ENCODE measurements at places on chromosomes 2 and 18.

DNA sequence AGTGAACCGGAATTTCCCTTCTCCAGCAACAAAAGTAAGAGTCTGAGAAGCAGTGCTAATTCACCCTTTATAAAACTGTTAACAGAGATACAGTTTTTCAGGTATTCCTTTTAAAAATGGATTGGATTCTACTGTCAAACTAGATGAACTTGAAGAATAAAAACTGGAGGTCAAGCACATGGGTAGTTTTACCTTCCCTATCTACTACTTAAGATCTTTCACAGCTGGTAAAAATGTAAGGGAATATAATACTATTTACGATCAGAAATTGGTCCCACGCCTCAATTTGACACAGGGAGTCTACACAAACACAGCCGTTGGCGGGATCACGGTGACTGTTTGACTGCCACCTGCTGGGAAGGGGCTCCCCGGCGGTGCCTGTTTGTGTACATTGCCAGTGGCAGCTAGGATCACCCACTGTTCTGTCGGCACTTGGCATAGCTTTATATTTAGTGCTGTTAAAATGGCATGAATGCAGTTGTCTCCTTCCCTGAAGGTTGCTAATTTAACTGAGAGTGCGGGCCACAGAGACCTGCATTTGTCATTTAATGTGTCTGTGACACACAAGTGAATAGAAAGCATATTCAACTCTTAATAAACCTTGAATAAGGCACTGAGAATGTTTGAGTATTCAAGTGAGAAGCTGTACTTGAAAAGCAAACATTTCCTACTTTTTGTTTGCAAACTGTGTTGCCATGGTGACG is 59.5 kb downstream of the ABCG8 start:
- H3K27me3 ChIP-seq, result no peaks in the 10 kb centered on the region
- DNase-seq, result no peak
- H3K27ac ChIP-seq, result no peak overlapping the region
- no peak overlapping the region for H3K4me3 ChIP-seq

DNA sequence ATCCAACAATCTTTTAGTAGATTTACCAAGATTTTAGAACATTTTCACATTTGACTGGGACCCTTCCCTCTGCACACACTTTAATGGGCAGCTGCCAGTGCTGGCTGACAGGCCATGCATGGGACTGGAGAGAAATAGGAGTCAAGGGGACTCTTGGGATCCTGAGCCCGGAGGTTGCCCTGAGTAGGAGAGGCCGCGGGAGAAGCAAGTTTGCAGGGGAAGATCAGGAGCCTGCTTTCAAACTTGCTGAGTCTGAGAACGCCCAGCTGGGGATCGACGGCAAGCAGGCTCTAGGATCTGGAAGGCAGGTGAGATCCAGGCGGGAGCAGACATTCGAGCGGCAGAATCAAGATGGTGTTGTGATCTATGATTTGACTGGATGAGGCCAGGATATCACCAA is 186.1 kb downstream of the HDAC4 start:
- peaks cover 2% of the 10 kb centered on the region for H3K4me1 ChIP-seq
- no peaks in the 10 kb centered on the region for H3K27me3 ChIP-seq
- no peaks in the 10 kb centered on the region for H3K36me3 ChIP-seq
- no peak for DNase-seq
- no peak overlapping the region for H3K4me3 ChIP-seq

DNA sequence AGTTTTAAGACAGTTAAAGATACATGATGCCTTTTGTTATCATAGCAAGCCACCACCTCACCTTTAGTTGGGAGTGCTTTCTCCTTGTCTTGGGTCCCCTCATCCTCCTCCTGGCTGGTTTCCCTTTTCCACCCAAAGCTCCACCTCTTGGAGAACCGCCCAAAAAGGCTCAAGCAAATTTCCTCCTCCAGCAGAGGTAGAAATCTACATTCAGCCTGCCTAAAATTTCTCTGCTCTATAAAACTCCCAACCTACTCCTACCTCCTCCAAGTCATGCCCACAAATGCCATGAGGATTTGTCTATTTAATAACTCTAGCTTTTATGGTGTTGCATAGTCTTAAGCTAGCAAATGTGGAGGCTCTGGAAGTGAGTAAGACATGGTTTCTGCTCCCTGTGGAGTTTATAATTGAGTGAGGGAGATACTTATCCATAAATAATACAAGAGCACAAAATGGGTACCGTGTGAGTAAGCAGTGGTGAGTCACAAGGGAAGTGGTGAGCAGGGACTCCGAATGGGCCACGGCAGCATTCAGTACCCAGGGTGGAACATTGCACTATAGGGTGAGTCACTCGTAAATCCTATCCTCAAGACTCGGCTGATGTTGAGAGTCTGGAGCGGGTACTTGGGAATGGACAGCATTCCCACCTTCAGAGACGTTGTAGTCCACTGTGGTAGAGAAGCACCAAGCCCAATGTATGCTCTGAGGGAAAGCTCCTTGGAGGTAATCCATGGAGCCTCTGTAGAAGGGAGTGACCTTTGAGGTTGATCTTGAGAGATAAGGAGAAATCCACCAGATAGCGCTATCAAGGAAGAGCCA is 146.3 kb downstream of the RTN4 start:
- H3K4me3 ChIP-seq, result no peak overlapping the region
- DNase-seq, result no peak
- no peak overlapping the region for H3K27ac ChIP-seq
- H3K36me3 ChIP-seq, result no peaks in the 10 kb centered on the region

- DNase-seq, result no peak
- H3K27ac ChIP-seq, result no peak overlapping the region
- no peak overlapping the region for H3K4me3 ChIP-seq
- H3K27me3 ChIP-seq, result no peaks in the 10 kb centered on the region
- H3K36me3 ChIP-seq, result no peaks in the 10 kb centered on the region
- no peaks in the 10 kb centered on the region for H3K4me1 ChIP-seq
Observed at GRCh38 chr2:7844414-7844965, 837.4 kb upstream of the ID2 start.

- DNase-seq, result no peak
- H3K4me1 ChIP-seq, result no peaks in the 10 kb centered on the region
- H3K27ac ChIP-seq, result no peak overlapping the region
- no peak overlapping the region for H3K4me3 ChIP-seq
- H3K36me3 ChIP-seq, result no peaks in the 10 kb centered on the region
Observed at GRCh38 chr2:129827311-129828090, 152.0 kb upstream of the RAB6C start.

DNA sequence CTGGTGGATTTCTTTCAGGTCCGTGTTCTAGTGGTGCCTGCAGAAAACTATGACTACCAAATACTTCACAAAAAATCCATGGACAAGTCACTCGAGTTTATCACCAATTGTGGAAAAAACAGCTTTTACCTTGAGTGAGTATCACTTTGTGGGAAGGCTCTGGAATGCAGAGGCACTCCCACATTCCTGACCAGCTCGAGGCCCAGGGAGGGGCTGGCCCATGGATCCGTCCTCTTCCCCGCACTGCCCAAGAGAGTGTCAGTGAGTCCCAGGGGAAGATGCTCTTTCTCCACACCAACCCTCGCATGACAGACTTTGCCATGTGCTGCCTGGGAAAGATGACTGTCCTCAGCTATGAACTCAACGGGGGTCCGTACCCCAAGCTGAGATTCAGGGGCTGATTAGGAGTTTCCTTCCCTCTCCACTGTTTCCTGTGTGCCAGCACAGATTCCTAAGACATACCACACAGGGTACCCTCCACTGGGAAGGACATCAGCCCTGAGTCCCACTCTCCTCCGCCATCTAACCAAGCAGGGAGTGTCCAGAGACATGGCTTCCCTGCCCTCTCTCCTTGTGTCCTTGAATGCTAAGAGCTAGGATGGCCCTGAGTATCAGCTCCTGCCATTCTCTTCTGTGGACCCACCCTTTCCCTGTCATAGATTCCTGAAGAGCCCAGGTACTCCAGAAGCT is 155.9 kb downstream of the LAMA3 start:
- H3K27me3 ChIP-seq, result no peaks in the 10 kb centered on the region
- H3K36me3 ChIP-seq, result no peaks in the 10 kb centered on the region
- no peaks in the 10 kb centered on the region for H3K4me1 ChIP-seq

DNA sequence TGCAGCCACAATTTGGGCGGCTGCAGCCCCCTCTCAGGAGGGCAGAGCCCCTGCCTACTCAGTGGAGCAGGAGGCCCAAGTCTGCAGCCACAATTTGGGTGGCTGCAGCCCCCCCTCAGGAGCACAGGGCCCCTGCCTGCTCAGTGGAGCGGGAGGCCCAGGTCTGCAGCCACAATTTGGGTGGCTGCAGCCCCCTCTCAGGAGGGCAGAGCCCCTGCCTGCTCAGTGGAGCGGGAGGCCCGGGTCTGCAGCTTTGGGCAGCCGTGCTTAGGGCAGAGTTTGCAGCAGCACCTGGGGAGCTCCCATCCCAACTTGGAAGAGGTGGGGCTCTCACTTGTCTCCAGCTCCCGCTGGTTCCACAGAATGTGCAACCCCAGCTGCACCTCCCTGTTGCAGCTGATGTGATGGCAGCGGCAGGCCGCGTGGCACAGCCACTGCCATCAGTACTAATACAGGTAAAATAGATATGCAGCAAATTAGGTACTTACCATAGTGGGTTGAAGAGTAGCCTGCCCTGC is 99.4 kb downstream of the TWIST2 start:
- peaks cover 11% of the 10 kb centered on the region for H3K27me3 ChIP-seq
- no peak overlapping the region for H3K4me3 ChIP-seq
- no peaks in the 10 kb centered on the region for H3K36me3 ChIP-seq
- H3K4me1 ChIP-seq, result no peaks in the 10 kb centered on the region

DNA sequence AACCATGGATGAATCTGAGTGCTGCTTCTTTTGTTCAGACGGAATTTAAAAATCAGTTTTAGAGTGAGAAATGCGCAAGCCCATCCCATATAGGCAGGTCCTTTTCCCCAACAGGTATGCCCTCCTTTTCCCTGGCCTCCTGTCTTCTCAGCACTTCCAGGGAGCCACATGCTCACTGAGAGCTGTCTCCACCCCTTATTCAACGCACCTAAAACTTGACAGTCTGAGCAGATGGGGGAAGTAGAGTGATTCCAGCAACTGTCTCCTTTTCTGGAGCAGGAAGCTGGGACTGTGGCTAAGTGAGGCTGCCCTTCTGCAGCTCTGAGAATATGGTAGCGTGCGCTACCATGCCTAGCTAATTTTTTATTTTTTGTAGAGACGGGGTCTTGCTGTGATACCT is 53.1 kb upstream of the NOSTRIN start:
- no peaks in the 10 kb centered on the region for H3K27me3 ChIP-seq
- H3K4me3 ChIP-seq, result no peak overlapping the region
- no peak overlapping the region for H3K27ac ChIP-seq

- H3K4me3 ChIP-seq, result no peak overlapping the region
- no peaks in the 10 kb centered on the region for H3K4me1 ChIP-seq
- no peak for DNase-seq
- H3K27ac ChIP-seq, result no peak overlapping the region
Observed at GRCh38 chr2:230209422-230210051, 10.2 kb downstream of the SP110 start.

DNA sequence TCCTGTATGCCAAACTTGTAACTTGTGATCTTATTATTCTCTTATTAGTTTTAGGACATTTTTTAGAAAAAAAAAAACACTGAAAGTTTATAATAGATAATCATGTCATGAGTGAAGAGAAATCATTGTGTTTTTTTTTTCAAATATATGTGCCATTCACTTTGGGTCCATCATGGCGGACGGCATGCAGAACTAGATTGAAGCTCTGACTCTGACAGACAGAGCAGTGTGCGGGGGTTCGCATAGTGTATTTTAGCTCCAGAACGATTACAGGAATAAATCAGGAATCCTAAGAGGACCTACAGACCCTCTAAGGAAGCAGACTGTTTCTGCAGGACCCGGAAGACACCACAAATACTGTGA is 484.4 kb upstream of the REG3G start:
- H3K36me3 ChIP-seq, result no peaks in the 10 kb centered on the region
- no peaks in the 10 kb centered on the region for H3K27me3 ChIP-seq
- no peak overlapping the region for H3K4me3 ChIP-seq
- H3K4me1 ChIP-seq, result no peaks in the 10 kb centered on the region

- no peaks in the 10 kb centered on the region for H3K36me3 ChIP-seq
- H3K27me3 ChIP-seq, result no peaks in the 10 kb centered on the region
- H3K4me1 ChIP-seq, result no peaks in the 10 kb centered on the region
- H3K27ac ChIP-seq, result no peak overlapping the region
- DNase-seq, result no peak
- H3K4me3 ChIP-seq, result no peak overlapping the region
Observed at GRCh38 chr2:233966388-233966787, 49.2 kb downstream of the TRPM8 start.

DNA sequence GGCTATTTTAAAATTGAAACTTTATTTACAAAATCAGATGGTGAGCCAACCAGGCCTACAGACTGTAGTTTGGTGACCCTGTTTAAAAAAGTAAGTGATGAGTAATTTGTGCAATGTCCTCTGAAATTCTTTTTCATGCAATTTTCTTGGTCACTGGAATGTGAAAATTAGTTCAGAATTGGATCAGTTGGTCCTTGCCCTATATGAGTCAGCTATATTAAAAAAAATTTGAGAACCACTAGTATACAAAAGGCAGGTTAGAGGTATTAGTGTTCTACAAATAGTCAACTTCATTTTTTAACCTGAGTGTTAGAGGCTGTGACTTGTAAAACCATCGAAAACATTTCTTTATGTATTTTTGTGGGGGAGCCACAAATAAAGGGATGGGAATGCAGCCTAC is 91.1 kb upstream of the NXPH2 start:
- no peaks in the 10 kb centered on the region for H3K36me3 ChIP-seq
- DNase-seq, result no peak
- no peak overlapping the region for H3K27ac ChIP-seq
- no peaks in the 10 kb centered on the region for H3K4me1 ChIP-seq

- no peak overlapping the region for H3K27ac ChIP-seq
- DNase-seq, result no peak
- H3K4me3 ChIP-seq, result no peak overlapping the region
- H3K36me3 ChIP-seq, result no peaks in the 10 kb centered on the region
Observed at GRCh38 chr2:86785456-86785855, 5.3 kb downstream of the CD8A start.

DNA sequence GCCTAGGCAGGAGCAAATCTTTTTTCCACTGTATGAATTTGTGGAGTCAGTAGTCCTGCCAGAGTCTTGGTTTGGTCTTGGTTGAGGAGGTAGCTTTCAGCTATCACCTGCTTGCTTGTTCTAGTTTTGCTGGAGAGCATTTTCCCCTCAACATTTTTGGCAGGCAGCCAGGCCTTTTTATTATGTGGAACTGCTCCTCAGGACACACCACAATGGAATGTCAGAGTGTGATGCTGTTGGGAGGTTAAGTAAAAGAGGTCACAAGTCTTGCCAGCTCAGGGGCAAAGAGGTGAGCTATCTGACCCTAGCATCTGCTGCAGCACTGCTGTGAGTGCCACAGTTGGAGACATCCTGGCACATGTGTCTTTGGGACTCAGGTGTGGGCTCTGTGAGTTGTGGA is 258.0 kb downstream of the CNTNAP5 start:
- no peaks in the 10 kb centered on the region for H3K27me3 ChIP-seq
- H3K27ac ChIP-seq, result no peak overlapping the region
- H3K4me1 ChIP-seq, result no peaks in the 10 kb centered on the region
- H3K4me3 ChIP-seq, result no peak overlapping the region

DNA sequence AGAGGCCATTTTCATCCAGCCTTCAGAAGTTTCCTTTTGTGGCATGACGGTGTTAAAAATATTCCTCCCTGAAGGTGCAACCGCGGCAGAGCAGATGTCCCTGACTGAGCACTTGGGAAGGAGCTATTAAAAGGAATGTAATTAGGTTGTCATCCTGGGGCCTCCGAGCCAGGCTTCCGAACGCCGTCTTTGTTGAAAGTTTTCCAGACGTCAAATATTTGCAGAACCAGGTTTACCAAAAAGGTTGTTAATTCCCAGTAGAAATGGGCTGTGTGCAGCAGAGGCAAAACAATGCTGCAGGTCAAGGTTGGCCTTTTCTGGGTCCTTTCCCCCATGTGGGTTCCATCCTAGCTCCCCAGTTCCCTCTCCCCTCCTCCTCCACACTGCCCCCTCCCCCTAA is 110.0 kb upstream of the STPG4 start:
- no peak overlapping the region for H3K4me3 ChIP-seq
- DNase-seq, result no peak
- no peak overlapping the region for H3K27ac ChIP-seq
- H3K27me3 ChIP-seq, result no peaks in the 10 kb centered on the region

All from tibial artery (tissue), 4 donors.